ENCODE measurements at places on chromosomes 12 and 14. TPM values are rescaled to one million over a fixed set of nuclear protein-coding genes. Genes with fewer than 3 reads are reported as not detected.

The PROX2 gene
- 0.71 TPM for total RNA-seq

DNA sequence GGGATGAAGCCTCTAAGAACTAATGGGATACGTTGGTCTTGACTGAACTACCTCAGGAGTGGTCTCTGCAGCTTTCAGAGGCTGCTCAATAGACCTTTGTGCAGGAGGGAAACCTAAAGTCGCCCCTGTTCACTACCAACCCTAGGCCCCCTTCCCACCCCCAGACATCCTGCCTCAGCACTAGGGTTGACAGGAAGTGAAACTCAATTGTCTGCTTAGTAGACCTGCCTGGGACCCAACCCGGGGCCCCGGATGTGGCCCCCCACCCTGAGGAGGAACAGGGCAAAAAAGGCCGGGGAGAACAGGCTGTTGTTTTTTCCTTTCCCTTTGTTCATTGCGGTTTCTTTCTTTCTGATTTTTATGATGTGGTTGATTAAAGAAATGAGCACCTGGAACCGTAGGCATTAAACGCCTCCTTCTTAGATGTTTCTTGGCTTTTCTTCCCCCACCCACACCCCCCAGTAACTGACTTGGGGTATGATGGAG is 1.6 kb upstream of the DGKA start:
- ATAC-seq = peak; percentile 41

The RTN1 gene
- total RNA-seq = not detected

DNA sequence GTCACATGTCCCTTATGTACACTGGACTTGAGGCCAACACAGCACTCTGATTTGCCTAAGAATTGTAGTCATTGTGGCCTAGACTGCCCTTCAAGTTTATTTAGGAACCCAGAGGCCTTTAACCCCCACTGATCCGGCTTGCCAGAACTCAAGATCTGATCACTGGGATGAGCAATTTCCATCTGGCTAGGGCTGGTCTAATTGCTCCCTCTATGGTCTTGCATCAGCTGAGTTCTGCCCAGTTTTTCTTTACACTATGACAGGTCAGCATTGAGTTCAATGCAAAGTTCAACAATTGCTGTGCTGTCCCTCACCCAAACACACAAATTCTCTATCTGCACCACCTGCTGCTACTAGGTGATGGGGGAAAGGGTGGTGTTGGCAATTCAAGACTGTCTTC is 146.9 kb upstream of the MDGA2 start:
- no peak for ATAC-seq

GRCh38 chr12:95481072-95481471 is 7.1 kb downstream of the METAP2 start:
- peak; percentile 21 for ATAC-seq

GRCh38 chr14:31934767-31935266 is 142.3 kb upstream of the ARHGAP5 start:
- no peak for ATAC-seq

The EPS8 gene
- 1.4 TPM for total RNA-seq

- ATAC-seq = no peak
These were observed 23.8 kb upstream of the JPH4 start for GRCh38 chr14:23602181-23603095.

DNA sequence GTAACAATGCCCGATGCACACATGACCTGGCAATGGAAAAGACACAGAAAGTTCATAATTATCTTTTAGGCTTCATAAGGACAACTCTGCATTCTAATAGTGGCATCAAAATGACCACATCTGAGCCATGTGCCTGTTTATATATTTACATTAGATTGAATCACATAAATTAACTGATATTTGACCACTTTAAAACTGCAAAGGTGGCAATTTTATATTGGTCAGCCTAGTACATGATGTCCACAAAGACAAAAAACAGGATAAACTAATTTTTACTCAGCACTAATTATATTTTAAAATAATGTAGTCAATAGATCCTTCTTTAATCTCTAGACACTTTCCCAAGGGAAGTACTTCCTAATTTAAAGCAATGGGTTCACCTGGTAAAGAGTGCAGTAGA is 12.0 kb upstream of the OVCH1 start:
- no peak for ATAC-seq

DNA sequence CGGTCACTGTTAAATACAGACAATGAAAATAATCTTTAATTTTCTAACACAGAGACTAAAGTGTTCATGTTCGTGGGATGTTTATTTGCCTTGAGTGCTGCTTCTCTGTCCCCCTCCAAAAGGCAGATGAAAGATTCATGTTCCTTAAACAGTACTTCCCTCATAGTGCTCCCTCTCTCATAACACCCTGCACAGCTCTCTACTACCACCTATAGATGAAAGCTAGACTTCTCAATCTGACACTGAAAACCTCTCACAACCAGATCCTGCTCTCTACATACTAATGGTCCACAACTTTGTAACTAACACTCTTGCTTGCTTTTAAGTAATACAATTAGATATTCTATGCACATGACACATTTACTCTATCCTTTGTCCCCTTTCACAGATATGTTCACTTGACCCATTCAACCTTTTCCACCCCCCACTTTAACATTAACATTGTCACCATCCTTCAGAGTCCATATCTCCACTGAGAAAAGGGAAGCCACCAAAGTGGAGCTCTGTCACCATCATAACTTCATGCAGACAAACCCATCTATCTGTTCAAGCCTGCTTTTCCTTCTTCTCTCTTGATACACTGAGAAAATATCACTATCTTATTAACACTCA is 266.4 kb upstream of the USP15 start:
- no peak for ATAC-seq
